D721Med (cell line): ENCODE measurements at places on chromosomes 6 and 20.

- peak; percentile 61 for DNase-seq
Measured at GRCh38 chr6:10694302-10695085, at the start of the genes C6orf52 and PAK1IP1. Gene C6orf52, minus strand, starts transcription at chr6:10694616. Its CDS starts 7,066 bp downstream, at chr6:10687550. Gene PAK1IP1, plus strand, starts transcription at chr6:10694972. Its CDS starts 14 bp downstream, at chr6:10694986.

DNA sequence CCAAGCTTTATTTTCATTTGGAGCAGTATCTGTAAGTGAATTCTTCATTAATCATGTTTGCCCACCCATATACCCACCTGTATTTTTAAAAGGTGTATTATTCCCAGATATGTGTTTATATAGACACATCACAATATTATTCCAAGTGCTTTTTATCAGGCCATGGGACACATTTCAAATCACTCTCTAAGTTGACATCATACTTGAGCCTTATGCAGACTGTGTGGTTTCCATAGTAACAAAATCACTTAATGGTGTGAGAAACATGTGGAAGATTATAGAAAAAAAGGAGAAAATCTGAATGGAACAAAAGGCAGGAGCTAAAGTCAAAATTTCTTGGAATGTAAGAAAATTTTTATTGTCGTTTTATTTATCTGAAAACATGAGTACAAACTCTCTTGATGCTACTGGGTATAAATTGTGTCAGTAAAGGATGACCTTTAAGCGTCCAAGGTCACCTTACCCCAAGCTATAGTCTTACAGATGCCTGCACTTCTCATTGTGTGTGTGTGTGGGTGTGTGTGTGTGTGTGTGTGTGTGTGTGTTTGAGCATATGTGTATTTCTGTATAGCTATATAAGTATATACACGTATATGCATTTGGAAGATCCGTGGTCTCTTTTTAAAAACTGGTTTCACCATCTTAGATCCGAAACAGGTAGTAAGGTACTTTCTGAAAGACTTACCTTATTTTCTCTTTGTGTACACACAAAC lies 79.8 kb upstream of the CCN6 start:
- no peak for DNase-seq

- no peak for DNase-seq
Measured at GRCh38 chr6:33420491-33421343, 852 bp downstream of the SYNGAP1 start.

GRCh38 chr6:161876231-161876630 lies 602.4 kb upstream of the AGPAT4 start:
- DNase-seq: no peak

- peak; percentile 97 for DNase-seq
Measured at GRCh38 chr20:62642051-62642665, at the start of gene SLCO4A1. Gene SLCO4A1, plus strand, starts transcription at chr20:62642503. Its CDS starts 13,952 bp downstream, at chr20:62656455.

DNA sequence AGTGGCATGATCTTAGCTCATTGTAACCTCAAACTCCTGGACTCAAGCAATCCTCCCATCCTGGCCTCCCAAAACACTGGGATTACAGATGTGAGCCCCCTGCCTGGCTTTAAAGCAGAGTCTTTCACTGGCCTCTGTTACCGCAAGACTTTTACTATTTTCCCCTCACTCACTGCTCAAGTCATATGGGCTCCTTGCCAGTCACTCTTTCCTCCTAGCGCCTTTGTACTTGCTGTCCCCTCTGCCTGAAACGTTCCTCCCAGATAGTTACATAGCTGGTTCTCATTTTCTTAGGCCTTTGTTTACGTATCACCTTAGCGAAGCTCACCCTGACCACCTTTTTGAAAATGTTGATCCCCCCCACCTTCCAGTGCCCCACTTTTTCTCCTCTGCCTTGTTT lies 29.3 kb downstream of the RPRD1B start:
- no peak for DNase-seq

- no peak for DNase-seq
Measured at GRCh38 chr6:2460216-2460745, 214.9 kb upstream of the GMDS start.

DNA sequence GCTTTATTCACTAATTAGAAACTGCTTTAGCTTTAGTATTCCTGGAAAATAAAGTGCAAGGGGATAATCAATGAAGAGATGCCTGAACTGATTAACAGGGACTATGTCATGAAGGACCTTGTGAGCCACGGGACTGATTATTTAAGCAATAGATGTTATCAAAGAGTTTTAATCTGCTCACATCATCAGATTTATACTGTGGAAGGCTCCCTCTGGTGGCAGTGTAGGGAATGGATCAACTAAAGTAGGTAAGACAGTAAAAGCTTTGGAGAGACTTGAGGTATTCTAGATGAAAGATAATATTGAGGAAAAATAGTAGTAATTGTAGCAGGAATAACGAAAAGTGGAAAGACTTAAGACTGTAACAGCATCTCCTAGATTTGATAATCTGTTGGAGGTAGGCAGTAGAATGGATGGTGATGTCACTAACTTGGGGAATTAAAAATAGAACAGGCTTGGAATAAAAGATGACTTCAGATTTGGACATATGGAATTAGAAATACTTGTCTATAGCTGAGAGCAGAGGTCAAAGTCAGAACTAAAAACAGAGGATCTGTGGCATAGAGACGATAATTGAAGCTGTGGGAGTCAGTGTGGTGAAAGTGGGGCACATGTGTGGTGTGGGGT lies 80.3 kb upstream of the HTR1E start:
- DNase-seq: no peak

- DNase-seq: no peak
Measured at GRCh38 chr6:16481697-16482399, 243.5 kb downstream of the GMPR start.

GRCh38 chr20:24328901-24329300 lies 140.5 kb upstream of the SYNDIG1 start:
- DNase-seq: no peak

DNA sequence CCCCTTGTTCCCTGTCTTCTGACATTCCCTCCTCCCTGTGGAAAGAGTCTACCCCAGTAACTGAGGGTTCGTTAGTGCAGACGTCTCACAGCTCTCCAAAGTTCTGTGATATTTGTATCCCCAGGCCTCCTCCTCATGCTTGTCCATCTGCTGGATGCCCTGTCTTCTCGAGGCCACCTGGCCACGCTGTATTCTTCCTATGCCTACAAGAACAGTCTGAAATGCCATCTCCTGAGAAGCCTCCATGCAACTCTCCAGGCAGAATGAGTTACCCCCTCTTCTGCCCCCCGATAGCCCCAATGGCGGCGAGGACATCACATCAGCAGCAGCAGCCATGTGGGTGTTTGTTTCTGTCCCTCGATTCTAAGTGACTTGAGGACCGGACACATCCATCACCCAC lies 9.3 kb downstream of the ULBP2 start:
- no peak for DNase-seq

DNA sequence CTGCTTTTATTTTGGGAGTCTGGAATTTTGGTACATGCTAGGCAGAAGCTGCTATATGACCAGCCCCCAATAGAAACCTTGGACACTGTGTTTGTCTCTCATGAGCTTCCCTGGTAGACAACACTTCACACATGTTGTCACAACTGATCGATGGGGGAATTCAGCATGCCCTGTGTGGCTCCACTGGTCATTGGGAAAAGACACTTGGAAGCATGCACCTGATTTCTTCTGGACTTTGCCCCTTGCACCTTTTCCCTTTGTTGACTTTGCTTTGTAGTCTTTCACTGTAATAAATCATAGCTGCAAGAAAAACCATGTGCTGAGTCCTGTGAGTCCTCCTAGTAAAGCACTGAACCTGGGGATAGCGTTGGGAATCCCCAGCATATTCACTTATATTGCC lies 7.9 kb upstream of the WFDC10A start:
- DNase-seq: no peak

- DNase-seq: peak; percentile 80
Measured at GRCh38 chr20:63775096-63775978, 35.8 kb downstream of the SLC2A4RG start.

- no peak for DNase-seq
Measured at GRCh38 chr6:72401865-72402264, 220.0 kb upstream of the KCNQ5 start.

GRCh38 chr20:24891546-24892393 lies 57.3 kb upstream of the CST7 start:
- DNase-seq: peak; percentile 71

GRCh38 chr20:8196096-8196495 lies 64.0 kb downstream of the PLCB1 start:
- DNase-seq: no peak

DNA sequence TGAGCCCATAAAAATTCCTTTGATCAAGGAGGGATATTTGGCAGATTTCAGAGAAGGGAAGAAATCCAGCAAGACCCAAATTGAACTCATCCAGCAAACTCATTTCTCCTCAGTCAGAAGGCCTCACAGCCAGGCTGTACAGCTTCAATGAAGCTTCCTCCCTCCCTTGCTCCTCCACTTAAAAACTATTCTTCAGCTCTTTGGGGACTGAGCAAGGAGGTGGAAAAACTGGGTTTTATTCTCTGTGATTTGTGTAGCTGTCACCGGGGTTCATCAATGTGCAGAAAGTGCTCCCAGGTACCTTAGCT lies 158.7 kb upstream of the ZNF184 start:
- no peak for DNase-seq

DNA sequence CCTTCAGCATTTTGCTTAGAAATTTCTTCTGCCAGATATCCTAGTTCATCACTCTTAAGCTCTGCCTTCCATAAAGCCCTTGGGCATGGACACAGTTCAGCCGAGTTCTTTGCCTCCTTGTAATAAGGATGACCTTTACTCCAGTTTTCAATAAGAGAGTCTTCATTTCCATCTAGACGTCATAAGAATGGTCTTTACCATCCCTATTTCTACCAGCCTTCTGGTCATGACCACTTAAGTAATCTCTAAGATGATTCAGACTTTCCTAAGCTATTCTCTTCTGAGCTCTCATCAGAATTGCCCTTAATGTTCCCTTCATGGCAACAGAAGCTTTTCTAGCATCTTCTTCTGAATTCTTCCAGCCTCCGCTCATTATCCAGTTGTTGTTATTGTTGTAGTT lies 126.1 kb downstream of the TFAP2C start:
- DNase-seq: no peak

- DNase-seq: no peak
Measured at GRCh38 chr6:87870556-87870955, 168.5 kb upstream of the AKIRIN2 start.

DNA sequence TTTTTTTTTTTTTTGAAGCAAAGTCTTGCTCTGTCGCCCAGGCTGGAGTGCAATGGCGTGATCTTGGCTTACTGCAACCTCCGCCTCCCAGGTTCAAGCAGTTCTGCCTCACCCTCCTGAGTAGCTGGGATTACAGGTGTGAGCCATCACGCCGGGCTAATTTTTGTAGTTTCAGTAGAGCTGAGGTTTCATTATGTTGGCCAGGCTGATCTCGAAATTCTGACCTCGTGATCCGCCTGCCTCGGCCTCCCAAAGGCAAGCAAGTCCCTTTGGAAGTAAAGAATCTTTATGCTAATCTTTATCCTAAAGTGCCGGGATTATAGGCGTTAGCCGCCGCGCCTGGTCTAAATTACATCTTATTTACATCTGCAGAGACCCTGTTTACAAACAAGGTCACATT lies 1.5 kb downstream of the PSMG4 start:
- no peak for DNase-seq

- no peak for DNase-seq
Measured at GRCh38 chr6:154166140-154166539, 127.1 kb downstream of the OPRM1 start.

DNA sequence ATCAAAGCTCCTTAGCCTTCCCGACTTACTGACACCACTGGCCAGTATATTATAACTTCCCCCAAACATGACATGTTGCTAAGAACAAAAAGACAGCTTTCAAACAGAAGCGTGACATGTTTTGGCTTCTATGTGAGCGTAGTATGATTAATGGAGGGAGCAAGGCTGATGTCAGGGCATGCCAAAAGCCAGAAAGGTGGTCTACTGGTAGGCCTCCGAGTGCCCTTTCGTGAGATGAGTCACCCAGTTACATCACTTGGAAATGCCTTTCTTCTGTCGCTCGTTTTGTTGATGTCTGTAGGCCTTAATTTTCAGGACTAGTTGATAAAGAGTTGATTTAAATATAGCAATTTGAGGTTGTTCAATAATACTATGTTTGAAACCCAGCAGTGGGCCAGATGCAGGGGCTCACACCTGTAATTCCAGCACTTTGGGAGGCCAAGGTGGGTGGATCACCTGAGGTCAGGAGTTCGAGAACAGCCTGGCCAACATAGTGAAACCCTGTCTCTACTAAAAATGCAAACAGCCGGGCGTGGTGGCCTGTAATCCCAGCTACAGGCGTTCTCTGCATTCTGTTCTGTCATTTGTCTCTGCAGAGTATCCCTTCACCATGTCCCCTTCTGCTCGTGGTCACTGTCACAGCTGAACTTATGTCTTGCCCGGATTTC lies 53.3 kb downstream of the CNKSR3 start:
- DNase-seq: no peak

DNA sequence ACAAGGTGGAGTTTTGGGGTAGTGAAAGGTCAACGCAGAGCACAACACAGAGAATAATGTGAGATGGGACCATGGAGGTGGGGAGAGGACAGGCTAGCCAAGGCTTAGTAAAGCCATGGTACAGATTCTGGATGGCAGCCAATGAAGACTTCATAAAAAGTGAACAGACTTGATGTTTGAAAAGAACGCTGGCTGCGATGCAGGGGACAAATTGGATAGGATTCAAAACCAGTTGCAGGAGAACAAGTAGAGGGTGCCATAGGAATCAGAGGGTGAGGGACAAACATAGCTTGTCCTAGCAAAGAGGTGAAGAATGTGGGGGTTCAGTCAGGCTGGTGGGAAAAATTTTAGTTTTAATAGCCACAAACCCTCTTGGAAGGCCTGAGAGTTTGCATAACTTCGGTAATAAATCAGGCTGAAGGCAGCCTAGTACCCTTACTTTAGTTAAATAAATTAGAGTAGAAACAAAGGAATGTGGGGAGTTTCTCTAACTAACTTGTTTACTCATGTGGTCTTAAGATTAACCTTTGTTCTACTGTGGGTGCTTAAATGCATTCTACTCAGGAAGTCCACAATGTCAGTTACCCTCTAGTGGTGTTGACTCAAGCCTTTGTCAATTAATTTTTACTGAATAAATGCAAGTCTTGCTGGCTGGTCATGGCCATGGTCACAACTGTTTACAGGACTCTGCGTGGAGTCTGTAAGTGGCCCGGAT lies 216.4 kb downstream of the C6orf118 start:
- DNase-seq: no peak

DNA sequence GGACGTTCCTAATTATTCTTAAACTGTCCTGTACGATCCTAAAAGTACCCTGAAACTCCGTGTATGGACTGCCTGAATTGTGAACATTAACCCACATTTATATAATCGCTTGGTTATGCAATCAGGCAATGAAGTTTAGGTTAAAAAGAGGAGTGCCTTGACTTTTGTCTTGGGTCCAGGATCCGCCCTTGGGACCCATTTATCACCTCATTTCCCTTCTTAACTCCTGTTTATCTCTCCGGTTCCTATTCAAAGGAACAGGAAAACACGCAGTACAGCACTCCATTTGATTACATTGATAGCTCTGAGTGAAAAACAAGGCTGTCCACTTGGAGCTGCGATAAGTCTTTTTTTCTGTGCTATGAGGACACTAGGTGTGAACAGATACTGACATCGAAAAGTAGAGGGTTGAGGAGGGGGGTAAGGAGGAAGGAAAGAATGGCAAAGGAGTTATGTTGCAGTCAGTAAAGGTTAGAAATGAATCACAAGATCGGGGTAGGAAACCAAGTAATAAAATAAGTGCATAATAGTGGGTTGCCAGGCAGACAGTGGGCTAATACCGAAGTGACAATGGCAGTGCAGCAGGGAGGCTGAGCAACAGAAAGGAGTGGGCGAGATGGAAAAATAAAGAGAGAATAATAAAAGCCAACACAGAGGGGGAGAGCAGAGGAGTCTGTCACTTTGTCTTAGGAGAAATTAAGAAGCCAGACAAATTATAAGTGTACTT lies 15.9 kb upstream of the PCK1 start:
- DNase-seq: no peak
